WERI-Rb-1 (cell line): ENCODE measurements at places on chromosomes 7 and 10.

- DNase-seq = no peak
Measured at GRCh38 chr7:142470544-142470830, 212.6 kb upstream of the PRSS58 start.

GRCh38 chr10:124557648-124558338 lies 96.2 kb downstream of the LHPP start:
- no peak for DNase-seq

DNA sequence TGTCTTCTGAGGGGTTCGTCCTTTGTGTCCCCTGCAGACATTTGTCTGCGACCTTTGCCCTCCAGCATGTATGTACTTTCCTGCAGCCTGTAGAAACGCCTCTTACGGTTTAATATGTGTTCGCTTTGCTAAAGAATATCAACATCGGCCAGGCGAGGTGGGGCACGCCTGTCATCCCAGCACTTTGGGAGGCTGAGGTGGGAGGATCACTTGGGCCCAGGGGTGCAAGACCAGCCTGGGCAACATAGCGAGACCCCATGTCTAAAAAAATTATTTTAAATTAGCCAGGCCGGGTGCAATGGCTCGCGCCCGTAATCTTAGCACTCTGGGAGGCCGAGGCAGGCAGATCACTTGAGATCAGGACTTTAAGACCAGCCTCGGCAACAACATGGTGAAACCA lies 15.5 kb downstream of the ALKBH4 start:
- DNase-seq = no peak

DNA sequence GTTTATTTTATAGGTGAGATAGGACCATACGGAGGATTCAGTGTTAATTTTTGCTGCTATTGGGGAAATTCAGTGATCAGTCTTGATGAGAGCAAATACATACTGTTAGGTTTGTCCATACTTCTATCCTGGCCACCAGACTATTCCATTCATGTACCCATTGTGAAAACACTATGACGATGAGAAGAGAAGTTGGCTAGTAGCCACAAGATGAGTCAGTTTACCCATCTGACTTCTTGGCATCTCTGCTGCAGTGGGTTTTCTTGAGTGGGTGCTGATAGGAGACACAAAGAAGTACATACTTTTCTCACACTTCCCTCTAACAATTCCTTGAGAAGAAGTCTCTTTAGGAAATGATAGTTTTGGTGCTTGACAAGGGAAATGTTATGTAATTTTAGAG lies 133.1 kb downstream of the TFPI2 start:
- DNase-seq = no peak

GRCh38 chr7:150948791-150949251 lies 29.3 kb downstream of the KCNH2 start:
- peak; percentile 7 for DNase-seq

GRCh38 chr10:30974773-30975415 lies 56.8 kb downstream of the ZNF438 start:
- no peak for DNase-seq
